Omental fat pad (tissue), 4 donors: ENCODE measurements at places on chromosomes 7 and 10. TPM values are rescaled to one million over a fixed set of nuclear protein-coding genes. Genes with fewer than 3 reads are reported as not detected.

Gene HYAL4
- total RNA-seq: not detected

Gene PCLO
- total RNA-seq: 5.7 TPM

Gene ETV1
- total RNA-seq: 1.3 TPM

Gene HTR5A
- not detected for total RNA-seq

Gene LIPJ
- 0.46 TPM for total RNA-seq

Gene WEE2
- total RNA-seq: not detected

Gene NPSR1
- not detected for total RNA-seq

Gene TECPR1
- total RNA-seq: 12.4 TPM

Gene CCDC3
- 23.5 TPM for total RNA-seq

Gene STAM
- 21.0 TPM for total RNA-seq
